ENCODE measurements at places on chromosomes 1 and 21.

DNA sequence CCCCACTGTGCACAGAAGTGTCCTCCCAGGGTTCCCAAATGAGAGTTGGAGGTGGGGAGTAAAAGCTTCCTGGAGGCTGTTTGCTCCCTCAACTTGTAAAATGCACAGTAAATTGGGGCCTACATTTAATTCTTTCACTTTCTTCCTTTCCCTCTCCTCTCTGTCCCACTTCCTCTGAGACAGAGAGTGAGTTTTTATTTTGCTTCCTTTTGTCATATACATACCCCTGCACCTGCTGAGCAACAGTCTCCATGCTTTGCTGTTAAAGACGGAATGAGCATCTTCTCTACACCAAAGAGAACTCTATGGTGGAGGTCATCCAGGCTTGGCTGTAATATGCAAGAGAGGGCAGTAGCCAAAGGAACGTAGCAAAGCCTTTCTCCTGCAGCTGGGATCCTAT, 79.3 kb upstream of the VAV3 start:
- no peak for DNase-seq

DNA sequence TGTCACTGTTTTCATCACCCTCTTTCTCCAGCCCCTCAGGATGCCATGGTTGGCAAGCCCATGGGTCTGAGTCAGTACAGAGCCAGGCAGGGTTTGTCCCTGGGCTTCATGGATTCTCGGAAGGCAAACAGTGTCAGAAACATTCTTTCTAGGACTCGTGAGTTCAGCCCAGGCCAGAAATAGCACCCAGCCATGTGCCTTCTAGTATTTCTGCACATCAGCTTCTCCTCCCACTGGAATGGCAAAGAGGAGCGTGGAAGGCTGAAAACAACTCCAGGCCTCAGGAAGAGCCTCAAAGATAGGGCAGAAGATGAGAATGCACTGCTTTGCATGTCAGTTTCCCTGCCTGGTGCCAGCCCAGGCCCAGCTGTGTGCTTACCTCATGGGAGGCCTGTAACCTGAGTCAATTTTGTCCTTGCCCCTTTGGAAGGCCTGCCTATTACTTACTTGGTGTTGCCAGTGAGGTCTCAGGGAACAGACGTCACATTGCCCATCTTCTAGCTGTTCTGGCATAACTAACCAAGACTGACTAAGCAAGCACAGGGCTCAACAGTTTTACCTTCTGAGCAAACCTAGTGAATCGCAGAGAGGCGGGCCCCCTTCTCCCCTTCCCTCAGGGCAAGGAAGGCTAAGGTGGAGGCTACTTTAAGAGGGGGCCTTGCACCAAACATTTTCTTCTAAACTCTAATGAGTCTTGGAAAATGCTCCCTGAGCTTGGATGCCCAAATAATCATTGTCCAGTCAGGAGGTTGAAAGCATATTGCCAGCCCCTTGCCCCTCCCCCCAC, 42.4 kb downstream of the GLUL start:
- no peak for DNase-seq

DNA sequence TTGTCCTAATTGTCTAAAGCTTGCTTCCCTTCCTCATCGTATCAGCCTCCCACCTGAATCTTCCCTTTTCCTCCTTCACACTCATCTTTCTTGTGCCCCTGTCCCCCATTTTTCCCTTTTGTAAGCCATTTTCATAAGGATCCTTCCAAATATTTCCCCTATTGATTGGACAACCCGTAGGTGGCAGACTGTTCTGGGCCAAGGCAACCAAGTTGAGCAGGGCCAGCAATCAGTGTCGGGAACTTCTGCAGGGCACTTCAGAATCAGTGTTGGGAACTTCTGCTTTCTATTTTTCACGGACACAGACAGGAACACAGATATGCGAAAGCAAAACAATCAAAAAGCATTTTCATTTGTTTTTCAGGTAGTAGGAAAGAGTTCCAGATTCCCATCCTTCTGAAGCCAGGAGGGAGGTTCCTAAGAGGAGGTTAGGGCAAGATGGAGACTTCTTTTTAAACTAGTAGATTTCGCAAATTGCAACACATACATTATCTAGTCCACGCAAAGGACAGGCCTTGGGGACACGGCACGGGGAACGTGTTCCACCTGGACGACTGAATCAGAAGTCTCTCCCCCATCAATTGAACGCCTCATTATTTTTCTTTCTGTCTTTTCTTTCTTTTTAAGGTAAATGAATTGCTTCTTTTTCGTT, 691 bp upstream of the MPZL1 start:
- no peak for DNase-seq

GRCh38 chr1:174433451-174433850, 14.3 kb upstream of the GPR52 start:
- DNase-seq: peak; percentile 46

GRCh38 chr1:2412773-2413494, 570 bp upstream of the PEX10 start:
- DNase-seq: no peak

- DNase-seq: no peak
Observed at GRCh38 chr1:168676029-168676812, 52.8 kb downstream of the DPT start.

DNA sequence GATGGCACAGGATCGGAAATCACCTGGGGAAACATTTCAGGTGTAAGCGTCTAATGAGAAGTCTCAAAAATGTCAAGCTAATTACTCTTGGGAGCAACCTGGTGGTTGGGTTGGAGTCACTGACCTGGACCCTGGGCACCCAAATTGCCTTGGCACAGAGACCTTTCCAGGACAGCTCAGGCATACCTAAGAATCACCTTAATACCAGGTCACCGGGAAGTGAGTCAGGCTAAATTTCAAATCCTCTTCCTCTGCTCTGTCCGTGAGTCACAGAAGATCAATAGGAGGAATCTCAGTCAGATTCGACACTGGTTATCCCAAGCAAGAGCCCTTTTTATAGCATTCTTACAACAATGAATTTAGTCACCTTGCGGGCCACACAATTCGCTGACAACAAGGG, 179.6 kb upstream of the CAMK1G start:
- no peak for DNase-seq

DNA sequence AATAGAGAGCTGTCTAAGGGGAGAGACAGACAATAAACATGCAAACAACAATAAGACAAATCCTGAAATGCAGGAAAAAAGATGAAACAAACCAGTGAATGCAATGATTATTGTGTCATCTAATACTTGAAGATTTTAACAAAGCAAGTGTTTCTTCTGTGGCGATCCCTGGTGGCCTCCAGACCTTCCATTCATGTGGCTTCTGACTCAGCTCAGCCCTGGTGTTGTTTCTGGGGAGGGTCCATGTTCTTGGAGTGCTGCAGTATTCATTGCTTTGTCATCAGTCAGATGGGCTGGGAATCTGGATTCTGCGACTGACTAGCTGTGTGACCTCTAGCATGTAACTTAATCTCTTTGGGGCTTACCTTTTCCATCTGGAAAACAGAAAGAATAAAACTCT, 1.5 kb upstream of the C2CD4D start:
- peak; percentile 58 for DNase-seq

DNA sequence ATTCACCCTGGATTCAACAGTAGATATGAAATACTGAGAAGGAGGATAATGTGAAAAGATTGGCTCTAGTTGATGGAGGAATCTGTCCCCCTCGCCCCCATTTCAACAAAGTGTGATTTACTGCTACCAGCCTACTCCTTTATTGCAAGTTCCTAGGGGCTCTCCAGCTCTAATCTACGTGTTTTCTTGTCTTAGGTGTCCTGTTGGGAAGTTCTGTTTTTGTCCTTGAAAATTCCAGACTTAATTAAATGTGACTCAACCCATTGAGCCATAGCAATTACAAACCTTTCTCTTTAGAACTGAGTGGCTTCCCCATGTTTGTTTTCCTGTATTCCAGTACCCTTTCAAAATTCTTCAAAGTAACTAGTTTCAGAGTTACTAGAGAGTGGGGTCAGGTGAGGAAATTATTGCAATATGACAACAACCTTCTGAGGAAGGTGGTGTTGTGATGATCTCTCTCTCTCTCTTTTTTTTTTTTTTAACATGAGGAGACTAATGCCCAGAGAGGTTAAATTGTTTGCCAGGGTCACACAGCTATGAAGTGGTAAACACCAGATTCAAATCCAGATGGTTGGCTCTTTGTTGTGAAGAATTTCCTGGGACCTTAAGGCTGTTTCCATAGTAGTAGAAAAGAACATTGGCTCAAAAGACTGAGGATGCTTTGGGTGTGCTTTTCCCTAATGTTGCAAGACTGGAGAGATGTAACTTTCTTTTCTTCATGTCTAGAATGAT, 3.5 kb downstream of the RGL1 start:
- no peak for DNase-seq

GRCh38 chr1:91526496-91526895, 25.8 kb downstream of the CDC7 start:
- peak; percentile 19 for DNase-seq

DNA sequence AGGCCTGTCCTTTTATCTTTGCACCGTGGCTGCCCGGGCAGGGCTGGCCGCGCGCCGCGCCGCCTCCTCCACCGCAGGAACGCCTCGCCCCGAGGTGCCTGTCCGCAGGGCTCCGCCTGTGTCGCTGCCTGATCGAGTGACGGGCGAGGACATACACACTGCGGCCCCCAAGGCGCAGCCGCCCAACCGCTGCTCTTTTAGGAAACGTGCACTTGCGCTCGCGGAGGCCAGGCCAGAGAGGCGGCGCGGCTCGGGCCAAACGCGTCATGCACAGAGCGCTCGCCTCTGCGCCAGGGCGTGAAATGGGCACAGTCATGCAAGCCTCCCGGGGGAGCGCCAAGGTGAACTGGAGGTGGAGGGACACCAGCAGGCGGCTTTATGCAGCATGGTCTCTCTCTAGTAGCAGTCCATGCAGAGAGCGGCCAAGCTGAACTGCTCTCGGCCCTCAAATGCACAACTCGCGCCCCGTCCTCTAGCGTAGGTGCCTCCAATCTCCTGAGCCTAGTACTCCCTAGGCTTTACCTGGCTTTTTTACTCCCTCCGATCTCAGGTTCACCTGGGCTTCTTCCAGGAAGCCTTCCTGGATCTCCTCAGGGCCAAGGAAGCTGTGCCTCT, 12.9 kb downstream of the TRABD2B start:
- DNase-seq: no peak

DNA sequence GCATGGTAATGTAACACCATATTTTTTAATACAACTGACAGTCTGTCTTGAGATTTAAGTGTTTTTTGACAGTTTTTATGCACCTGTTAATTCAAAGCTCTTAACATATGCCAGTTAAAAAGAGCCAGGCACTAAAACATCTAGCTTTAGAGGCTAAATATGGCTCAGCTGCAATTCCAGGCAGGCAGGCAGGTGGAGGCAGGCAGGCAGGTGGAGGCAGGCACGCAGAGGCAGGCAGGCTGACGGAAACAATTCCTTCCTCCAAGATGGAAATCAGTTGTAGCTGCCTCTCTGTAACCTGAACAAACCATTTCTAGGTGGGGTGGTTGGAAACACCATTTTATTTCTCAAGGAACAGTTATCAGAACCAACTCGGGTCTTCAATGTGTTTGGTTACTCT, 51.2 kb downstream of the GORAB start:
- DNase-seq: no peak

DNA sequence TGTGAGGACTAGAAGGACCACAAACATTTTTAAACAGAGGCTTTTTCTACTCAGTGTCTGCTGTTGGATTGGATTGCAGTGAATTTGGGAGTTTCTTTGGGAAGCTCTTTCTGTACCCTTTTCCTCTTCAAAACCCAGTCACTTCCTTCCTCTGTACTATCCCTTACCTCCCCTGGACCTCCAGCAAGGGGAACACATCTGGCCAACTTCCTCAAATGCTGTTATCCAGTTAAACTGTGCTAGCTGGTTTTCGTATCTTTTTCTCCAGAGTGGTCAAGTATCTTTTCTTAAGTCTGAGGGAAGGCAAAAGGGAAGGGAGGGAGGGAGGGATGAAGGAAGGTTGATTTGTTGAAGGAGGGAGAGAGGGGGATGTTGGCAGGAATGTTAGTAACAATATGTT, 99.2 kb upstream of the TNR start:
- DNase-seq: no peak

GRCh38 chr1:38746402-38746935, 113.1 kb downstream of the RRAGC start:
- no peak for DNase-seq

GRCh38 chr1:19437891-19438294, 47.4 kb downstream of the CAPZB start:
- DNase-seq: no peak

- no peak for DNase-seq
Observed at GRCh38 chr1:3114846-3115245, 45.8 kb downstream of the PRDM16 start.

DNA sequence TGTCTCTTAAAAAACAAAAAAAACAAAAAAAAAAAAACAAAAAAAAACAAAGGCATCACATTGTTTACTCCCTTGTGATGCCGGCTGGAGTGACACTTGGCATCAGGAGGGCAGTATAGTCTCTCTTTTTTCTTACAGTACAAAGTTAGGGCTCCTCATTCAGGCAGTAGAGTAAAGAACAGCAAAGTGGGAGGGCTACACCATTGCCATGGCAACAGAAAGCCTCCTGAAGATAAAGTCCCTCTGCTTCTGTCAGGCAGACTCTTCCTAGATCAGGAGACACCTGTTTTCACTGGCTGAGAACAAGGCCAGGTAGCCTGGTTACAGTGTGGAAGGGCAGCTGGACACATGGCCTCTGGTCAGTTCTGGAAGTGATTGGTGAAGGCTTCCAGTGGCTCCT, 41.3 kb upstream of the RAB3GAP2 start:
- no peak for DNase-seq

- DNase-seq: no peak
Observed at GRCh38 chr1:164805399-164805798, 246.4 kb downstream of the PBX1 start.

GRCh38 chr1:210376836-210377372, 48.2 kb downstream of the HHAT start:
- no peak for DNase-seq

DNA sequence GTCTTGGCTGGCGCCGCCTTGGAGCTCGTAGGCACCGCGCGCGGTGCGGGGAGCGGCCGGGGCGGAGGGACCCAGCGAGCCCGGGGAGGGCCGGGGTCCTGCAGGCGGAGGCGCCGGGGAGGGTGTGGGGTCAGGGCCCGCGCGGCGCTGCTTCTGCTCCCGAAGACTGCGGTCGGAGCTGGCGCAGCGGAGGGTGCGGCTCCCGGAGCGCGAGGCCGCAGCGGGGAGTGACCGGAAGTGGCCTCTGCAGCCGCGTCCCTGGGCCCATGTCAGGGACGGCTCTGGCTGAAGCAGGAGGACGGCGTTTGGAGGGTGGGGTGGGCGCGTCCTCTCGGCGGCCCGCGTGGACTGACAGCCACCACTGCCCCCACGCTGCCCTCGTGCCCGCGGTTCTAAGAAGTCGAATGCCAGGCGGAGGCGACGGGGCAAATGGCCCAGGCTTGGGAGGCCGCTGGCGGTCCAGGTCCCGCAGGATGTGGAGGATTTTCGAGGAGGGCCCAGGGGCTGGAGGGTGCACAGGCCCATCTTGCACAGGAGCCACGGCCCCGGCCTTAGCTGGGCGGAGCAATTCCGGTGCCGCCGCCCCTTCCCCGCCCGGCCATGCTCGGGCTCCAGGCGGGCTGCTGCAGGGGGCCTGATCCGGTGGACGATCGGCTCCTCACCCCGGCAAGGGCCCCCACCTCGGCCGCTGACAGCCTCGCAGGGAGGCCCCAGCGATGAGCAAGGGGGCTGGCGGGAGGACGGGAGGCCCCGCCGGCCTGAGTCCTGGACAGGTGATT, 7.7 kb upstream of the ZNF669 start:
- no peak for DNase-seq

GRCh38 chr1:28036431-28036830, 52.0 kb downstream of the EYA3 start:
- no peak for DNase-seq
